ENCODE measurements at places on chromosomes 2 and 18.

GRCh38 chr2:45141883-45142866, 132.9 kb upstream of the SIX2 start:
- no peak for DNase-seq

DNA sequence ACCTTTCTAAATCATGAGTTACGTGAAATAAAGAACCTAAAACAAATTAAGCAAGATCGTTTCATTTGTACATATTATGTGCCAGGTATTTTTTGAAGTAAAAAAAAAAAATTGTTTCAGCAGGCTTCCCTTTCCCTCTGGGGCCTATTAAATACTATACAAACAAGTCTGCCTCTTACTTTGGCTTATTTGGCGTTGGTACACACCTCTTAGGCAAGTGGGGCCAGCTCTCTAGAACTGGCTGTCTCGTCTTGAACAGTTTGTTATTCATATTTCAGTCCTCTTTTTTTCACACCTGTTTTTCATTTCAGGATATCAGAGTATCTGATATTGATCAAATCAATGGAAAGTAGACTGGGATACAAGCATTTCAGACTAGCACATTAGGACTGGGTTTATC, 27.4 kb upstream of the PPP3R1 start:
- no peak for DNase-seq

DNA sequence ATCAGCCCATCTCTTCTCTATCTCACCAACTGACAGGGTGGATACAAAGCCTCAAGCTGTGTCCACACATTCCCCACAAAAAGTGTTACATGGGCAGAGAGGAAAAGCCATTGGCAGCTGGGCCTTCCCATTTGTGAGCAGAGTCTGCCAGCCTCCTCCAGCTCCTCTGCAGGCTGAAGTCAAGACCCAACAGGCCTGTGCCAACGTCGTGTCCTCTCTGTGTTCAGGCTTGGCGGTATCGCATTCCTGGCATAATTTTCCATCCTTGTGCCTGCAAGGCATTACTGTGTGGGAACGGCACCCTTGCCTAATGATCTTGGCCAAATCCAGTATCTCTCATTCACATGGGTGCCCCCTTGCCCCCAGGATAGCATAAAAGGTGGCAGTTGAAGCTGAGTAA, 41.5 kb upstream of the APCDD1 start:
- DNase-seq: no peak

GRCh38 chr18:2961821-2962220, 51.1 kb downstream of the LPIN2 start:
- DNase-seq: no peak

GRCh38 chr2:197888321-197888720, 83.9 kb downstream of the PLCL1 start:
- DNase-seq: no peak

- no peak for DNase-seq
These were observed 47.9 kb downstream of the HADHB start for GRCh38 chr2:26292646-26293045.

All from K562 (cell line).